ENCODE measurements at places on chromosomes 4 and X.

DNA sequence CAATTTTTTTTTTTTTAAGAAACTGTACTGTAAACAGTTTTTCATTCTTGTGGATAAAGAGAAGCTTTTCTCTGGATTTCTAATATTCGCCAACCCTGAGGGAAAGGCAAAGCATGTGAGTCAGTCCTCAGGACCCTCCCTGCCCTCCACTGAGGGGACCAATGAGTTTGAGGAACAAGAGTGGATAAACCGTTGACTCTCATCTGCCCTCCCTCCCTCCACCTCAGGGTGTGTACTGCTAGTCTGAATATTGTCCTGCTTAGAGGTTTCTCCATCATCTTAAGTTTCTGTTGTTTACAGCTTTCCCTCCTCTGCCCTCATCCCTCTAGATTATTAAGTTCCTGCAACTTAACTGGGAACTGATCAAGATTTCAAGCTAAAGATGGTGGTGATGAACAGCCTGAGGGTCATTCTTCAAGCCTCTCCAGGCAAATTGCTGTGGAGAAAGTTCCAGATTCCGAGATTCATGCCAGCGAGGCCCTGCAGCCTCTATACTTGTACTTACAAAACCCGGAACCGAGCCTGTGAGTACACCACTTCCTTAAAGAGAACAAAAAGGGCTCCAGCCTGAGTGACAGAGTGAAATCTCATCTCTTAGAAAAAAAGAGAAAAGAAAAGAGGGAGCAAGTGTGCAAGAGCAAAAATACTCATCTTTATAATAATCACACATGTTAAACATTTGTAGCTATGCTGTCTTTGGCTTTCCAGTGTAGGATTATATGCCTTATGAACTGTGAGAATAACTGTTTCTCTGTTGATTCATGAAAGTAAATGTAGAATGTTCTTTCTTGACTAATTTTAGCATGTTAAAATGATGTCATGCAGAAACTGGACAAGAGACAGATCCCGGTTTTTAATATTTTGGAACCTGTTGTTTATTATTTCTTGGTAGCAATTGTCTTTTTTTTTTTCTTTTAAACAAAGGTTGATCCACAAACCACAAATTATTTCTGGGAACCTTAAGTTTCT lies 11.9 kb downstream of the CA5B start:
- peak; percentile 61 for DNase-seq

GRCh38 chr4:119299260-119299671 lies 22.7 kb downstream of the FABP2 start:
- peak; percentile 36 for DNase-seq

DNA sequence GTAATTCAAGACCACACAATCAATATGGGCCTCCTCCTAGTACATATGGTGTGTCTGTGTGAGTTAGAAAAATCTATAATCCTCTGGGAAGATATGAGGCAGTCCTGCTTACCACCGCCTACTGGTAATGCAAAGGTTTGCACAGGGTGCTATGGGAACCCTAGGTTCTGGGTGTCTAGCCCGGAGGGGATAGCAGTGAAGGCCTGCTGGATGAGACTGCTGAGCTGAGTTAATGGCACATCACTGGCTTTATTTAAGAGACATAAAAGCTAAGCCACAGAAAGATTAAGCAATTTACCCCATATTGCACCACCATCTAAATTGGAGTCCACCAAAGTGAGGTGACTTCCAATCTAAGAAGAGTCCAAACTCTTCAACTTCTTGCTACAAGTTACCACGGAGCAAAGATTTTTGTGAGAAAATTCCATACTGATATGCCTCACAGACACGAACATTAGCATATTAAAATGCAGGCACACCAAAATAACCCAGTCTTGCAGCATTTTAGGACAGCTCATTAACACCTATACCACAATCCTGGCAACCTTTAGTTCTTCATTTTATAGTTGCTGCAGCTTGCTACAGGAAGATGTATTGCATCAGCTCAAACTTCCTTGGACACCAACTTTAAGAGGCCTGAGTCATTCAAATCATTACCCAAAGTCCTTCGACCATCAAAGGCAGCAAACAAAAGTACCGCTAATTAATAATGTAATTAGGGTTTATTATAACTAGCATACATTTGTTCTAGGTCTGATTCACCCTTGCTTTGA lies 13.7 kb downstream of the DGKK start:
- DNase-seq = peak; percentile 4

DNA sequence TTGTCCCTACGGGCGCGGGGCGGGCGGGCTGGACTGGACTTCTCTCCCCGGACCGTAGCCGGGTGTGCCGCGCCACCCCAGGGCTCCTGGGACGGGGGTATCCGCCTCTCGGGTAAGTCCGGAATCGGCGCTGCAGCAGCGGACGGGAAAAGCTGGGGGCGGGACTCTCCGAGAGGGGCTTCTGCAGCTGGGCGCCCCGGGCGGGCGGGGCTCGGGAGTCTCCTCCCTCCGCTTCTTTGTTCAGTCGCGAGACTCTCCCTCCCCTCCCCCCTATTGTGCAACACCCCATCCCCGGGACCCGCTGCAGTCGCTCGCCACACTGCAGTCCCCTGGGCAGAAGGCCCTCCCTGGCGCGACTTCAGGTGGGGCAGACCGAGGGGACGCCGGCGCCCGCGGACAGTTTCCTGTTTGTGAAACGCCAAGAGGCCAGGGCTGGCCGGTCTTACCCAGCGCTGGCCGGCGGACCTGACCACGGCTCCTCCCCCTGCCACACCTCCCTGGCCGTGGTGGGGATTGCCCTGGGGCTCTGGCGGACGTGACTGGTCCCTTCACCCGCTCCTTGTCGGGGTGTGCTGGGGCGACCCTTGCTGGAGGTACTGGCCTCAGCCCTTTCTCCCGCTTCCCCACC lies 966 bp downstream of the CCNG2 start:
- peak; percentile 83 for DNase-seq

DNA sequence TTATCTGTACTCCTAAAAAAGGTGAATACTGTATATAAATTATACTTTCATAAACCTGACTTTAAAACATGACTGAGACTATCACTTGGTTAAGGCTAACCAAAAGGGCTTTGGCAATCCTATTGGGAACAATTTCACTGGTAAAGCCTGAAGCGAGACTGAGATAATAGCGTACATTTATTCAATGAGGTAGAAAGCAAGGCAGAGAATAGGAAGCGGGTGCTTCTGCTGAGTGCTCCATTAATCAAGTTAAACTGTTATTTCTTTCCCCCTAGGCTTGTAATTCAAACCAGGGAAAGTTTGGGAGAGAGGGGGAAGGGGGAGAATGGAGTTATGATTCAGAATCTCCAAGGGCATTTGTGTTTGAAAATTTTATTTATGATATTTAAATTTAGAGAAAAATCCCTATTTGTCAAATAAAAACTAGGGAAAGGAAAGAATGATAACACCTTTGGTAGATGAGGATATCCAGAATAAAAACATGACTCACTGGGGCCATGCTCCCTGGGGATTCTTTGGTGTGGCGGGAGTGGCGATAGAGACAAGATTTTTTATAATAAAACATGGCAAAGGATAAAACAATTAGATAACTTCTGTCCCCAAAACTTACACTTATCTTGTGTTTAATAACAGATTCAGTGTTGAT lies 34.6 kb upstream of the SORBS2 start:
- no peak for DNase-seq

- peak; percentile 83 for DNase-seq
These were observed 1.2 kb upstream of the MORF4L2 start for GRCh38 chrX:103687696-103688201.

GRCh38 chrX:39936886-39937770 lies 160.6 kb downstream of the BCOR start:
- DNase-seq = no peak

- peak; percentile 86 for DNase-seq
These were observed 47.5 kb downstream of the CLDN34 start for GRCh38 chrX:10014462-10015354.

DNA sequence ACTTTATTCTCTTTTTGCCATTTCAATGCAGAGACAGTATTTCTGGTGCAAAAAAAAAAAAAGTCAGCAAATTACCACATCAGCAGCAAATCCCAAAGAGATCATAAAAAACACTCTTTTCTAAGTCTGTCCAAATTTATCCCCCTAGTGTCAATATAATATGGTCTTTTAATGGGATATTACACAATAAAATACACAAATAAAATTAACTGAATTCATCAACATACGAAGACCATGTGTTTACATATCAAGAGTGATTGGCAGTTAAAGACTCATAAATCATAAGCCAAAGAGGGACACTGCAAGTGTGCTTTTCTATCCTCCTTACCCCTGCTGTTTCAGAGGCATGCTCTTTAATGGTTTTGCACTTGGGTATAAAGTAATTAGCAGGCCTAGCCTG lies 340.2 kb upstream of the DKK2 start:
- no peak for DNase-seq

GRCh38 chr4:97404876-97405523 lies 738.3 kb downstream of the STPG2 start:
- DNase-seq = no peak

DNA sequence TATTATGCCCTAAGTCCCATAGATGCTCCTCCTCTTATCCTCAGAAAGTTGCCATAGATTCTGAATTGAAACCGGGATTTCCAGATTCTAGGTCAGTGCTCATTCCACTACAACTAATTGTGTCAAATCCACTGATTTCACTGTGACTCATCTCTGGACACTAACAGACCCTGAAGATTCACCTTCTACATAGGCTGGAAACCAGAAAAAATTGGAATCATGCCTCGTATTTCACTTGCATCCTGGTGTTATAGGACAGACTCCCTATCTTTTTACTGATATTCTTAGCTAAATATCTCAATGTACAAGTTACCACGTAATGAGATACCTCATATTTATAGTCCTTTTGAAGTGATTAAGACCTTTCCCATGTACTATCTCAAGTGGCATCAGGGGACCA lies 36.7 kb downstream of the CLNK start:
- no peak for DNase-seq

- DNase-seq = no peak
These were observed 532.3 kb upstream of the SMIM31 start for GRCh38 chr4:164221631-164222030.
